ENCODE measurements at places on chromosomes 7 and 10. TPM values are rescaled to one million over a fixed set of nuclear protein-coding genes. Genes with fewer than 3 reads are reported as not detected.

The LRMDA gene
- 28.3 TPM for total RNA-seq

The CUL1 gene
- 49.8 TPM for total RNA-seq

The KCNMA1 gene
- total RNA-seq, result 23.5 TPM

The HOXA10 gene
- 0.25 TPM for total RNA-seq

The PON1 gene
- 0.34 TPM for total RNA-seq

The DOCK4 gene
- total RNA-seq, result 28.3 TPM

DNA sequence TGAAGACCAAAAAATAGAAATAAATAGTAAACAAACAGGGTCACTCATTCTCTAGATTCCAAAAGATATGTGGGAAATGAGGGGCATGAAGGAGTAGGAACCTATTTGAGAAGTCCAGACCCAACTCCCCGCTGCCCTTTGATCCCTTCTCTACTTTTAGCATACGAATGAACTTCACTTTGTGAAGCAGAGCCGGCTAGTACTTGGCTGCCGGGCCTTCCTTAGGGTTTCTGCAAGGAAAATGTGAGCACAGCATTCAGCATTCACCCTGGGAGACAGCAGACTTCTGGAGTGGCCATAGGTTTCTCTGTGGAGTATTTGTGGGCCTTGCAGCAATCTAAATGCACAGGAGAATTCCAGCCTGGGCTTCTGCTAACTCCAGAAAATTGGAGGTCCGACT is 76.3 kb upstream of the PRKAR2B start:
- no peaks in the 10 kb centered on the region for H3K36me3 ChIP-seq
- H3K27me3 ChIP-seq, result no peaks in the 10 kb centered on the region
- H3K4me3 ChIP-seq, result no peak overlapping the region
- no peaks in the 10 kb centered on the region for H3K4me1 ChIP-seq

GRCh38 chr7:102024005-102024768 is 206.8 kb downstream of the CUX1 start:
- DNase-seq, result no peak
- no peak overlapping the region for H3K27ac ChIP-seq
- H3K4me1 ChIP-seq, result no peaks in the 10 kb centered on the region

DNA sequence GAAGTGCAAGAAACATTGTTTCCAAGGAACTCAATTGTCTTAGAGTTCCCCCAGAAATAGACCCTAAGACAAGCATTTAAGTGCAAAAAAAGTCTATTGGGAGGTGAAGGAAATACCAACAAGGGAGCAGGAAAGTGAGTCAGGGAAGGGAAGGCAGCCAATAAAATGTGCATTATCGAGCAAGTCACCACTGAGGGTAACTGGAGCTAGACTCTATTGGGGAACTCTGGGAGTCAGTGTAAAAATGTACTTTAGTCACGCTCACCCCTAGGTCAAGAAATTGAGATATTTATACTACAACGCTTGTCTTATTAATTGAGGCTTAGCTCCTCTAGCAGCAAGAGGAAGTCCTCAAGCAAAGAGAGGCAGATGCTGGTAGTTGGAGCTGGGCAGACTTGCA is 137.7 kb downstream of the RTKN2 start:
- no peak overlapping the region for H3K27ac ChIP-seq
- H3K27me3 ChIP-seq, result no peaks in the 10 kb centered on the region
- H3K4me3 ChIP-seq, result no peak overlapping the region
- H3K36me3 ChIP-seq, result no peaks in the 10 kb centered on the region
- DNase-seq, result no peak

GRCh38 chr10:112191041-112191590 is 7.6 kb upstream of the GPAM start:
- no peak overlapping the region for H3K4me3 ChIP-seq
- no peaks in the 10 kb centered on the region for H3K36me3 ChIP-seq
- H3K27ac ChIP-seq, result no peak overlapping the region
- no peaks in the 10 kb centered on the region for H3K4me1 ChIP-seq
- no peak for DNase-seq

GRCh38 chr10:52212062-52212461 is 102.0 kb upstream of the DKK1 start:
- no peaks in the 10 kb centered on the region for H3K4me1 ChIP-seq
- H3K4me3 ChIP-seq, result no peak overlapping the region
- DNase-seq, result no peak
- H3K27me3 ChIP-seq, result no peaks in the 10 kb centered on the region

DNA sequence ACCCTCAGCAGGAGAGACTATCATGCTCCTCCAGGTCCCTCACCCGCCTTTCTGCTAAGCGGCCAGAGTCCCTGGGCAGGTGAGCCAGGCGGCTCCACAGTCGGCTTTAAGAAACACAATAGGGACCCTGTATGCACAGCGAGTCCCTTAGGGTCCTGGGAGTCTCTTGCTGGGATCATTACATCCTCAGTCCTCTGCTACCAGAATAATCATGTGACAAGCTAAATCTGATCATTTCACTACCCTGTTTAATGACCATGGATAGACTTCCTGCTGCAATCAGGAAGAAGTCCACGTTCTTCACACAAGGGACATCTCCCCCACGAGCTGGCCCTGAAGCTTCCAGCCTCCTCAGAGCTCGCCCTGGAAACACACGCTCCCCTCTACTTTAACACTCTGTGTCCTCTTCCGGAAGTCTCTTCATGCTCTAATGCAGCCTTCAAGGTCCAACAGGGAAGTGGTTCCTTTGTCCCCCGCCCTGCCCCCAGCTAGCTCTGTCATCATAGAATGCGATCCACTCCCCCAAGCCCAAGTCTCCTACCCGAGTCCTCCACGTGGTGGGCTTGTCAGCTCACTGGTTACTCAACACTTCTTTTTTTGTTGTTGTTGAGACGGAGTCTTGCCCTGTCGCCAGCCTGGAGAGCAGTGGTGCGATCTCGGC is 101.5 kb downstream of the RNF216 start:
- H3K4me1 ChIP-seq, result peaks cover 3% of the 10 kb centered on the region
- no peak for DNase-seq
- H3K36me3 ChIP-seq, result no peaks in the 10 kb centered on the region
- no peak overlapping the region for H3K27ac ChIP-seq
- H3K27me3 ChIP-seq, result no peaks in the 10 kb centered on the region
- H3K4me3 ChIP-seq, result no peak overlapping the region
